ENCODE measurements at places on chromosomes 1 and 21. TPM values are rescaled to one million over a fixed set of nuclear protein-coding genes. Genes with fewer than 3 reads are reported as not detected.

The TFF3 gene
- 3.1 TPM for total RNA-seq

The MEGF6 gene
- 0.16 TPM for total RNA-seq

The CR1 gene
- not detected for total RNA-seq

The RHBG gene
- not detected for total RNA-seq

The BARHL2 gene
- not detected for total RNA-seq

The TENT5C gene
- not detected for total RNA-seq

- DNase-seq = no peak
Observed at GRCh38 chr21:42734323-42734971, 81.0 kb downstream of the PDE9A start.

- DNase-seq = peak; percentile 87
Observed at GRCh38 chr21:39385299-39386145, 36.6 kb upstream of the HMGN1 start.

- no peak for DNase-seq
Observed at GRCh38 chr1:89757532-89757931, 63.3 kb upstream of the LRRC8D start.

All from myocyte (in vitro differentiated cells).